ENCODE measurements at places on chromosomes 4 and X.
A peak's percentile ranks its signal among the peaks of the same experiment; 100 is the strongest.

DNA sequence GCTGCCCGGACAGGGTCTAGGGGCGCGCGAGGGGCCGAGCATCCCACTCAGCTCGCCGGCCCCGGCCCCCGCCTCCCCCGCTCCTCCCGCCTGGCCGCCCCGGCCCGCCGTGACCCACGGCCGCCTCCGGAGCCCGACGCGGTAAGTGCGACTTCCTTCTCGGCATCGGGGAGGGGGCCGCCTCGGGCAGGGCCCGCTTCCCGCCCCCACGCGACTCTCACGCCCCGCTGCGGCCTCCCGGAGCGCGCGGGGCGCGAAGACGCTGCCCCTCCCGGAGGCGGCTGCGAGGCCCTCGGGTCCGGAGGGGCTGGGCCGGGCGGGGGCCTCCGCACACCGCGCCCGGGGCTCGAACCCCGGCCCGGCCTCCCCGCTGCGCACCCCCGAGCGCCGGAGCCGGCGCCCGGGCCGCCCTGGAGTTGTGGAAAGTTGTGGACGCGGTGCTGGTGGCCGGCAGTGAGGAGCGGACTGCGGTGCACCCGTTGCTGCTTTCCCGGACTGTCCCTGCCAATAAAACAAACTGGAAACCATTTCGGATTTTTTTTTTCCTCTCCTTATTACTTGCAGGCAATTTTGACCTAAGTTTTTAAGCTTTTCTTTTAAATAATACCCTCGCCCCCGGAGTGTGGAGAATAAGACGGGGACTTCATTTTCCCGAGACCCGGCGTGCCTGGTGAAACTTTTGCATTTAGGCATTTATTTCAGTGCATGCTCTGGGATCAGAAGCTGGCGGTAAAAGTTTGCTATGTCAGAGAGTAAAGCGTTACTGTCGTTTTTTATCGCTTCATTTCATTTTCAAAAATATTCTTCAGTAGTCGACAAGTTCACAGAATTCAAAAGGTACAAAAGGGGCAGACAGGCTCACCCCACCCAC, 13.0 kb upstream of the TMEM156 start:
- H3K4me3 ChIP-seq: peak overlapping the region; percentile 88
- H3K4me1 ChIP-seq: peaks cover 51% of the 10 kb centered on the region
- DNase-seq: no peak

DNA sequence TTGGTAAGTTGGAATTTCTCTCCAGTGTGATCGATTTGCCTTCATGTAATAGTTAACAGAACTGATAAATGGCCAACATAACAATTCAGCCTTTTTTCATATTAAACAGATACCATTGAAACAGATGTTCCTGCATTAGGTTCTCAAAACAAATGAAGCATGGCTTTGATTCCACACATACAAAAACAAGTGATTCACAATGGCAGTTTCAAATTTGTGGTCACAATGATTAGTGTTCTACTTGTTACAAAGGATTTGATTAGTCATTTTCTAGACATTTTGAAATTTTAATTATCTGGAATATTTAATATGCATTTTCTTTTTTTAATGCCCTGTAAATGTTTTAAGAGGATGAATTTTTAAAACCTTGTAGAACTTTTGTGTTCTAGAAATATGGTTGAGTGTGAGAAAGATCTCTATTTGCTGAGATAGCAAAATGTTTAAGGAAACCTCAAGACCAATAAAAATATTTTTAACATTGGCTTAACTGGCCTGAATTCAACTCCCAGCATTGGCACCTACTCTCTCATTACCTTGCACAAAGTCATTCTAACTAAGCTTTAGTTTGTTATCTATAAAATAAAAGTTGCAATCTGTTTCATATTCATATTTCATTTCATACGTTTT, 18.9 kb upstream of the GLRA3 start:
- H3K4me3 ChIP-seq: no peak overlapping the region
- H3K27ac ChIP-seq: no peak overlapping the region
- H3K4me1 ChIP-seq: no peaks in the 10 kb centered on the region
- no peaks in the 10 kb centered on the region for H3K27me3 ChIP-seq

DNA sequence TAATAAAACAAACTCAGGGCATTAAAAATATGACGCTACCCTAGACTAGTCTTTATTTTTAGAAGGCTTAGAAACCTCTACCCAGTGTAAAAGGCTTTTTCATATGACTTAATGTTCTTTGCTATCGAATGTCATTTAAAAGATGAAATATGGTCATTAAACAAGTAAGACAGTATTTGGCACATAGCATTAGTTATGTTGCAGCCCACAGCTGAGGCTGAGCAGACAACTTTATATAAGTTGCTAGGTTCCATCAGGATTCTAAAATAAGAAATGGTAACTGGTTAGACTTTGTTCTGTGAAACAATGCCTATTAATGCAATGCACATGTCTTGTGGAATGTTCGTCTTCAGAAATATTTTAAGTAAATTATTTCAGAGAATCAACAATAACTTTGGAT, 10.4 kb upstream of the PRSS12 start:
- no peaks in the 10 kb centered on the region for H3K36me3 ChIP-seq
- no peak for DNase-seq
- H3K27me3 ChIP-seq: peaks cover 18% of the 10 kb centered on the region
- H3K27ac ChIP-seq: no peak overlapping the region
- H3K4me1 ChIP-seq: no peaks in the 10 kb centered on the region
- no peak overlapping the region for H3K4me3 ChIP-seq

- peaks cover 4% of the 10 kb centered on the region for H3K36me3 ChIP-seq
- peak overlapping the region; percentile 85 for H3K4me3 ChIP-seq
- peaks cover 20% of the 10 kb centered on the region for H3K4me1 ChIP-seq
- H3K27me3 ChIP-seq: peaks cover 14% of the 10 kb centered on the region
These were observed 2.1 kb downstream of the SEPTIN11 start for GRCh38 chr4:76951672-76952010.

GRCh38 chr4:119314356-119314755, 7.6 kb downstream of the FABP2 start:
- H3K27ac ChIP-seq: no peak overlapping the region
- no peaks in the 10 kb centered on the region for H3K36me3 ChIP-seq
- peaks cover 4% of the 10 kb centered on the region for H3K27me3 ChIP-seq
- no peak overlapping the region for H3K4me3 ChIP-seq
- no peak for DNase-seq

GRCh38 chr4:20658456-20658855, 41.8 kb upstream of the PACRGL start:
- peaks cover 3% of the 10 kb centered on the region for H3K4me1 ChIP-seq
- H3K4me3 ChIP-seq: no peak overlapping the region
- H3K27ac ChIP-seq: no peak overlapping the region
- DNase-seq: no peak
- no peaks in the 10 kb centered on the region for H3K36me3 ChIP-seq

DNA sequence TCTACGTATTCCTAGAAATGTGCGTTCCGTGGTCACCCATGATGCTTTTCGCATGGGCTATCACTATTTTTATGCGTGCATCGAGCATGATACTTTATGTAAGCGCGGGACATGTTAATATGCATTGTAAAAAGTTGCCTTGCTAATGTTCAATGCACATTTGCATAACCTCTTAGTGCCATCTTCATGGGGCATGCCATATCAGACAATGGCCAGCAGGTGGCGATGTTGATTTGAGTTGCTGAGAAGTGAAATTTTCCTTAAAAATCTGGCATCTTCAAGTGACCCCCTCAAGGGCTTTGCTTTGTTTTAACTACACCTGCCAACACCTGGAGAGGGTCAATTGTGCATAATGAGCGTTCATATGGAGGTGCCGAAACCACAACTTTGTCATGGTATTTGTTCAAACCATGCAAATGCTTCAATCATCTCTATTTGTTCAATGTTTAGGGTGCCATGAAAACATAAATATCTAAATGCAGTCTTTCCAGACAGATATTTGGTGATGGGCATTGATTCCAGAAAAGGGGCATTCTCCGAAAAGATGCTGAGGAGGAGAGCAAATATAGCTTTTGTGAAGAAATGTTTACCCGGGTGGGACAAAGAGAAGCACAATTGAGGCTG, 833.9 kb upstream of the PRKX start:
- H3K27ac ChIP-seq: no peak overlapping the region
- H3K27me3 ChIP-seq: peaks cover 5% of the 10 kb centered on the region
- no peaks in the 10 kb centered on the region for H3K36me3 ChIP-seq
- H3K4me1 ChIP-seq: no peaks in the 10 kb centered on the region
- no peak overlapping the region for H3K4me3 ChIP-seq

DNA sequence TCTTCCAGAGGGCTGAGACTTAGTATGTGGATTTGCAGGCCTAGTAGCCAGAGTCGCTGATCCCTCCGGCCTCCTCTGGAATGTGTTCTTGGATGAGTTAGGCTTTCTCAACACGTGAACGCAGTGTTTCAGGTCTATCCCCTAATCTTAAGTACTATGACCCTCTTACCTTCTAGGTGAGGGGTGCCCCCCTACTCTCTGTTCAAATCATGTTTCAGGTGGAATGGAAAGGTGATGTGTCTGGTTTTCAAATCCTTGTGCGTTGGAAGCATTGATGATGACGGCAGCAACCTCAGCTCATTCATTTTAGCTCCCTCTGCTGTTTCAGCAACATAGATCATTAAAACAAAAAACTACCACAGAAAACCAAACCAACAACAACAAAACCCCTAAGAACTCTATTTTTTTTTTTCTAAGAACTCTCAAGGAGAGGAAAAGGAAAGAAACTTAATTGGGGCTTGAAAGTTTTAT, 56.4 kb downstream of the RWDD4 start:
- H3K4me1 ChIP-seq: no peaks in the 10 kb centered on the region
- no peak overlapping the region for H3K27ac ChIP-seq
- no peak overlapping the region for H3K4me3 ChIP-seq
- H3K36me3 ChIP-seq: no peaks in the 10 kb centered on the region
- peaks cover 12% of the 10 kb centered on the region for H3K27me3 ChIP-seq

DNA sequence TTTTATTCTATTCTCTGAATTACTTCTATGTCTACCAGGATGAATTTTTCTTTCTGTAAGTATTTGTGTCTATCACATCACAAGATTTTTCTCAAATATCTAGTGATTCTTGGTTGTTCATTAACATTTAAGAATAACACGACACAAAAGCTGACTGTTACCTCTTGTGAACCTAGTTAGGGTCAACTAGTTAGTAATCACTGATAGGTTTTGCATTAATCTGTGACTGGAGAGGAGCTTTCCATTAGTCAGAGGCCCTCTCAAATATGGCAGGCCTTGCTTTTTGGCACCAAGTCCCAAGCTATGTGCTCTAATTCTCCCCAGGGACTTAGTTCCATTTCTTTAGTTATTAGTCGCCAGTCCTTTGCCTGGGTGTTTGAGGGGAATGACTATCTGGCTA, 259.2 kb downstream of the CFAP299 start:
- H3K36me3 ChIP-seq: no peaks in the 10 kb centered on the region
- H3K27me3 ChIP-seq: no peaks in the 10 kb centered on the region

GRCh38 chr4:6539009-6539764, 35.8 kb upstream of the MAN2B2 start:
- no peak overlapping the region for H3K27ac ChIP-seq
- H3K4me1 ChIP-seq: no peaks in the 10 kb centered on the region
- DNase-seq: no peak
- H3K36me3 ChIP-seq: no peaks in the 10 kb centered on the region
- no peak overlapping the region for H3K4me3 ChIP-seq

DNA sequence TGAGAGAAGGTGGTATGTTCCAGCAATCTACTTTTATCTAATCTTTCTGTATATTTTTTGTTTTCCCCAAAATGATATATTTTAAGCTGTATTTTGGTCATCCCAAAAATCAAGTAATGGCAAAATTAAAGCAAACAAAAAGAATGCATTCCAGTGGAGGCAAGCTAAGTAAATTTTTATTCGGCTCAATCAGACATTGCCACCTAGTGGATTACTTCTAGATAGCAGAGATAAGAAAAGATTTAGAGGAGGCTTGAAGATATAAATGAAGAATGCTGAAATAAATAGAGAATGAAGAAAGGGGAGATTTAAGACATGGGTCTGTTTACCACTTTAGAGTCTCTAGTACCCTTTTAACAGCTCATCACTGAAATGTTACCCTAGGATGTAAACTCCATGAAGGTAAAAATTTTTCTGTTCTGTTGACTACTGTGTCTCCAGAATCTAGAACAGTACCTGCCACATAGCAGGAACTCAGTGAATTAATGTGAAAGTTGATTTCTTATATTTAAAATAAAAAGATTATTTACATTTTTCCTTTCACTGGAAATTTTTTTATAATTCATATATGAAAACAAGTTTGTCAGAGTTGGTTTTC, 110.9 kb upstream of the ANK2 start:
- H3K4me3 ChIP-seq: no peak overlapping the region
- H3K27me3 ChIP-seq: peaks cover 21% of the 10 kb centered on the region
- DNase-seq: no peak
- H3K36me3 ChIP-seq: no peaks in the 10 kb centered on the region
- H3K4me1 ChIP-seq: no peaks in the 10 kb centered on the region

GRCh38 chr4:87120411-87121162, 99.8 kb downstream of the KLHL8 start:
- peak overlapping the region; percentile 56 for H3K27ac ChIP-seq
- DNase-seq: no peak
- no peaks in the 10 kb centered on the region for H3K27me3 ChIP-seq
- H3K4me3 ChIP-seq: no peak overlapping the region
- H3K36me3 ChIP-seq: peaks cover 88% of the 10 kb centered on the region

GRCh38 chr4:136484996-136485395, 1047.3 kb downstream of the PCDH18 start:
- no peaks in the 10 kb centered on the region for H3K36me3 ChIP-seq
- H3K27me3 ChIP-seq: no peaks in the 10 kb centered on the region
- no peaks in the 10 kb centered on the region for H3K4me1 ChIP-seq

- no peaks in the 10 kb centered on the region for H3K4me1 ChIP-seq
- no peak overlapping the region for H3K27ac ChIP-seq
- DNase-seq: no peak
- no peak overlapping the region for H3K4me3 ChIP-seq
- no peaks in the 10 kb centered on the region for H3K36me3 ChIP-seq
These were observed 820.2 kb downstream of the TRIML1 start for GRCh38 chr4:188959424-188959823.

DNA sequence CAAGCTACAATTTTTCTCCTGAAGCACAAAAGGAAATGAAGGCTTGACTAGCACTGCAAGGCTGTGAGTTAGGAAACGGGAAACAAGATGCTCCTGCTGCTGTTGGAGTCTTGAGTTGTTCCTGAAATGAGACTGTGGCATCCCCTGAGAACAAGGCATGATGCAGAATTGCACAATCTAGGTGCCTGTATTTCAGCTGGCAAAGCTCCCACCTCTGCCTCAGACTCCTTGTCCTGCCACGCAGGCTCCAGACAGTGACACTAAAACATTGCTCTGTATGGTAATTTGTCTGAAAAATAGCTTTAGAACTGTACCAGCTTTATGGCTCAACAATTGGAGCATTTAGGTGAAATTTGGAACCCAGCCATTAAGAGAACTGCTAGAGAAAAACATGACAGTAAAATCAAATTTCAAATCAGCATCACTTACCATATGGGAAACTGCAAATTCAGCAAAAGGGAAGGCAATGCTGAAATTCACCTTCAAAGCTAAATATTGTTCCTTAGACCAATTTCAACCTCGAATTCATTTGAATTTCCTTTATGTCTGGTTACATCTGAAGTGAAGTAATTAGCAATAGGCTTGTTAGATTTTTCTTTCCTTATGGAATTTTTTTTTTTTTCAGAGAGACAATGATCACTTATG, 103.4 kb downstream of the MFAP3L start:
- H3K36me3 ChIP-seq: no peaks in the 10 kb centered on the region
- H3K4me1 ChIP-seq: no peaks in the 10 kb centered on the region
- no peak overlapping the region for H3K4me3 ChIP-seq
- no peak for DNase-seq
- no peak overlapping the region for H3K27ac ChIP-seq

Measured in activated T-cell treated with anti-CD3 and anti-CD28 coated beads, Interleukin-2, amount 50 U/mL, for 24 hours (primary cell).